ENCODE measurements at places on chromosomes 6 and 20. TPM values are rescaled to one million over a fixed set of nuclear protein-coding genes. Genes with fewer than 3 reads are reported as not detected.
A peak's percentile ranks its signal among the peaks of the same experiment; 100 is the strongest.

- DNase-seq = no peak
- H3K27me3 ChIP-seq = no peaks in the 10 kb centered on the region
- H3K27ac ChIP-seq = no peak overlapping the region
- no peak overlapping the region for H3K4me3 ChIP-seq
Observed at GRCh38 chr6:15329197-15329671, 83.4 kb downstream of the JARID2 start.

DNA sequence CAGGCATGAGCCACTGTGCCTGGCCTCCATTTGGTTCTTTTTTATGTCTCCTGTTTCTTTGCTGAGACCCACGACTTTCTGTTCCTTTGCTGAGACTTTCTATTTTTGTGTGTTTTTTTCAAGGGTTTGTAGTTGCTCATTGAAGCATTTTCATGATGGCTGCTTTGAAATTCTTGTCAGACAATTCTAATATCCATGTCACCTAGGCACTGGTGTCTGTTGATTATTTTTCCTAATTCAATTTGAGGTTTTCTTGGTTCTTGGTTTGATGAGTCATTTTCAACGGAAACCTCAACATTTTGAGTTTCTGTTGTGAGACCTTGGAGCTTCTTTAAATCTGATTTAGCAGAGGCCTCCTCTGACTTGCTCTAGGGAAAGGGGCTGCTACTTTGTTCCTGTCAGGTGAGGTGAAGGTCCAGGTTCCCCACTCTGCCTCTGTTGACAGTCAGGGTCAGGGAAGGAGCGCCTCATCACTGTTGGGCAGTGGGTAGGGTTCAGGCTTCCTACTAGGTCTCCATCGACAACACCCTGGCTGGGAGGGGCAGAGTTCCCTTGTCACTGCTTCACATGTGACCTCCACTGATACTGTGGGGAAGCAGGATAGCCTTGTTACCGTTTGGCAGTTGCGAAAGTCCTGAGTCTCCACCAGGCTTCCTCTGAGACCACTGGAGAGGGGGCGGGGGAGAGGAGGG lies 67.2 kb upstream of the RNF24 start:
- H3K4me3 ChIP-seq = peak overlapping the region; percentile 15
- H3K27ac ChIP-seq = peak overlapping the region; percentile 3
- H3K27me3 ChIP-seq = no peaks in the 10 kb centered on the region
- no peaks in the 10 kb centered on the region for H3K36me3 ChIP-seq
- DNase-seq = peak; percentile 39

GRCh38 chr6:148064406-148065134 lies 278.1 kb upstream of the SASH1 start:
- H3K27me3 ChIP-seq = no peaks in the 10 kb centered on the region
- H3K4me3 ChIP-seq = no peak overlapping the region
- H3K27ac ChIP-seq = no peak overlapping the region
- no peaks in the 10 kb centered on the region for H3K36me3 ChIP-seq

- H3K36me3 ChIP-seq = no peaks in the 10 kb centered on the region
- peaks cover 6% of the 10 kb centered on the region for H3K4me1 ChIP-seq
- H3K4me3 ChIP-seq = no peak overlapping the region
- no peaks in the 10 kb centered on the region for H3K27me3 ChIP-seq
- DNase-seq = no peak
- H3K27ac ChIP-seq = no peak overlapping the region
Observed at GRCh38 chr20:54601831-54602515, 126.6 kb downstream of the DOK5 start.

- no peaks in the 10 kb centered on the region for H3K27me3 ChIP-seq
- DNase-seq = no peak
- H3K36me3 ChIP-seq = no peaks in the 10 kb centered on the region
- H3K4me3 ChIP-seq = no peak overlapping the region
Observed at GRCh38 chr20:44615169-44615791, 32.9 kb downstream of the PKIG start.

DNA sequence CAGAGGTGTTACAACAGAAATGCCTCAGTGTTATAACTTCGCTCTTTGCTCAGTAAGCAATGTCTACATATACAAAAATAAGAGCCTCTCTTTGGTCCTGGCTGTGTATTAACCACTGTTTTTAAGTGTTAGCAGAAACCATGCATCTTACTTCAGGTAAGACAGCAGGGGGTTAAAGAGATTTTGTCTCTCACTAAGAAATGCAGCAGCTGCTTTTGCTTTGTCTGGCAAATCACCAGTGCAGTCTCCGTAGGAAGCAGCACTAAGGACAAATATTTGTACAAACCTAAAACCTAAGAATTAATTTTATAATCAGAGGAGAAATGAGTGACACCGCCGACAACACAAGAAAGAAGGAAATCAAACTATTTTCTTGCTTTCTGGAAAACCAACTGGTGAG lies 758 bp downstream of the SMIM28 start:
- H3K27ac ChIP-seq = no peak overlapping the region
- DNase-seq = no peak
- H3K4me1 ChIP-seq = no peaks in the 10 kb centered on the region
- H3K27me3 ChIP-seq = no peaks in the 10 kb centered on the region

- peak overlapping the region; percentile 75 for H3K4me3 ChIP-seq
- peak overlapping the region; percentile 62 for H3K27ac ChIP-seq
- DNase-seq = peak; percentile 86
- no peaks in the 10 kb centered on the region for H3K36me3 ChIP-seq
- H3K27me3 ChIP-seq = no peaks in the 10 kb centered on the region
Observed at GRCh38 chr6:118709859-118710350, 58.5 kb upstream of the CEP85L start.

GRCh38 chr6:11065436-11066202 lies 21.5 kb upstream of the ELOVL2 start:
- H3K4me3 ChIP-seq = no peak overlapping the region
- H3K27ac ChIP-seq = no peak overlapping the region
- no peaks in the 10 kb centered on the region for H3K36me3 ChIP-seq
- H3K4me1 ChIP-seq = no peaks in the 10 kb centered on the region

- H3K27me3 ChIP-seq = no peaks in the 10 kb centered on the region
- DNase-seq = no peak
- no peak overlapping the region for H3K27ac ChIP-seq
- H3K4me3 ChIP-seq = no peak overlapping the region
Observed at GRCh38 chr6:169896826-169897456, 145.5 kb downstream of the ERMARD start.

DNA sequence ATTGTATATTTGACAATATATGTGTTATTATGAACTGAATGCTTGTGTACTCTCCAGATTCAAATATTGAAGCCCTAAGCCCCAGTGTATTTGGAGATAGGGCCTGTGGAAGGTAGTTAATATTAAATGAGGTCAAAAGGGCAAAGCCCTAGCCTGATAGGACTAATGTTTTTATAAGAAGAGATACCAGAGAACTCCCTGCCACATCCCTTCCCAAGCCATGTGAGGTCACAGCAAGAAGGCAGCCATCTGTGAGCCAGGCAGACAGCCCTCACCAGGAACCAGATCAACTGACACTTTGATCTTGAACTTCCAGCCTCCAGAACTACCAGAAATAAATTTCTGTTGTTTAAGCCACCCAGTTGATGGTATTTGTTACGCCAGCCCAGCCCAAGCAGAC lies 36.4 kb upstream of the FBXL4 start:
- no peaks in the 10 kb centered on the region for H3K4me1 ChIP-seq
- no peak overlapping the region for H3K4me3 ChIP-seq
- peaks cover 3% of the 10 kb centered on the region for H3K27me3 ChIP-seq
- H3K36me3 ChIP-seq = no peaks in the 10 kb centered on the region
- no peak overlapping the region for H3K27ac ChIP-seq

GRCh38 chr20:63498960-63499337 lies at the start of gene EEF1A2:
EEF1A2 (minus strand) TSS chr20:63499083; CDS start chr20:63497763, 1,320 bp downstream.
- H3K4me3 ChIP-seq = peak within 1 kb of the TSS; percentile 29
- H3K27me3 ChIP-seq = no peaks in the 10 kb centered on the region
- H3K4me1 ChIP-seq = peaks cover 26% of the 10 kb centered on the region

HDGFL1 gene
- total RNA-seq = not detected

LY6G6D gene
- not detected for total RNA-seq

PHACTR1 gene
- total RNA-seq = 129 TPM

ANGPT4 gene
- not detected for total RNA-seq

PTK7 gene
- not detected for total RNA-seq

MYLK2 gene
- total RNA-seq = not detected
